Occipital lobe (tissue), 3 donors: ENCODE measurements at places on chromosomes 3 and 15. TPM values are rescaled to one million over a fixed set of nuclear protein-coding genes. Genes with fewer than 3 reads are reported as not detected.

DNA sequence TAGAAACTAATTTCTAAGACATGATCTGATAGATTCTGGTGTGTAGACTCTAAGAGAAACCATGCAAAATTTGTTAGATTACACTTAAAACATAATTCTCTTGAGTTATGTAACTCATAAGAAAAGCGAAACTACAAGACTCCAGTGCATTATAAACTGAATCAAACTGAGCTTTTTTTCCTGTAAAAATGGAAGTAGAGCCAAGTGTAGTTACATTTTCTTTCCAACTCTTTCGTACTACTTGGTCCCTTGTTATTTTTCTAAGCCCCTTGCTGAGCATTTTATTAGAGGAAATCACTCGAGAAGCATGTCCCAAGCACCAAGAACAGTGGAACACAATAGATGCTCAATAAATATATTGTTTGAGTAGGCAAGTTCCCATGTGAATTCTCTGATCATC lies 130.2 kb downstream of the GADL1 start:
- no peak for DNase-seq

DNA sequence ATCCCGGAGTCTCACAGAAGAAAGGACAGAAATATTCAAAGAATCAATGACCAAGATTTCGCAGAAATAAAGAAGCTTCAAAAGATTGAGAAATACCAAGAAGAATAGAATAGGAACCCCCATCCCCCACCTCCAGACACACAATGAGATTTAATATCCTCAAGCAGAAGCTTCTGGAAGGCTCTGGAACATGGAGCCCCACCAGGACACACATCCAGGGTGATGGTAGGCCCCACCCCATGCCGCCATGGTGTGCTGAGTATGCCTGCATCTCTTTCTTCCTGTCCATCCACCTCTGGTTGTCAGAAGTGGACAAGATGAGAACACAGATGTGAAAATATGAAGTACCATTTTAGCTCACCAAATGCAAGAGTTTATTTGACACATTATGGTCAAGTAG lies 19.3 kb downstream of the PRR23E start:
- no peak for DNase-seq

DNA sequence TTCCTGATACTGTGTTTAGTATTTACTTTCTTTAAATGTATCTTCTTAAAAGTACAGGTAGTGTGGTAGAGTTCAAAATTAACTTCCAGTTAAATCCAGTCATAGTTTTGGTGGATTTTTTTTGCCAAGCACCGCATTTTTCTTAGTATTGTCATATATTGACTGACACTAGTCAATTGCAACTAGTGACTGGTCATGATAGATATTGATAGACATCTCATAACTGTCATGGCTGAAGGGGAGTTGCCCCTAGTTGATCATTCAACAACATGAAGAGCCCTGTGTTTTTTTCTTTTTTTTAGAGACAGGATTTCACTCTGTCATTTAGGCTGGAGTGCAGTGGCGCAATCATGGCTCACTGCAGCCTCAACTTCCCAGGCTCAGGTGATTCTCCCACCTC lies 22.1 kb downstream of the RAB8B start:
- no peak for DNase-seq

Gene C15orf39
- total RNA-seq, result 0.31 TPM

Gene GOLGA6B
- not detected for total RNA-seq

GRCh38 chr3:174346141-174346540 lies 513.0 kb upstream of the NAALADL2 start:
- no peak for DNase-seq

- DNase-seq, result no peak
Observed at GRCh38 chr15:82968066-82968465, 15.5 kb upstream of the HOMER2 start.

GRCh38 chr3:56894881-56895431 lies 93.2 kb upstream of the ARHGEF3 start:
- peak; percentile 63 for DNase-seq

Gene C2CD4A
- 0.16 TPM for total RNA-seq

- no peak for DNase-seq
Observed at GRCh38 chr3:23760871-23761373, 44.8 kb upstream of the UBE2E1 start.

Gene ZNF385D
- total RNA-seq, result 14.0 TPM

Gene TMEM108
- 27.1 TPM for total RNA-seq

Gene DAPK2
- 5.0 TPM for total RNA-seq

Gene ATP6V1A
- 218 TPM for total RNA-seq

GRCh38 chr3:11494131-11494916 lies 149.4 kb downstream of the VGLL4 start:
- no peak for DNase-seq

DNA sequence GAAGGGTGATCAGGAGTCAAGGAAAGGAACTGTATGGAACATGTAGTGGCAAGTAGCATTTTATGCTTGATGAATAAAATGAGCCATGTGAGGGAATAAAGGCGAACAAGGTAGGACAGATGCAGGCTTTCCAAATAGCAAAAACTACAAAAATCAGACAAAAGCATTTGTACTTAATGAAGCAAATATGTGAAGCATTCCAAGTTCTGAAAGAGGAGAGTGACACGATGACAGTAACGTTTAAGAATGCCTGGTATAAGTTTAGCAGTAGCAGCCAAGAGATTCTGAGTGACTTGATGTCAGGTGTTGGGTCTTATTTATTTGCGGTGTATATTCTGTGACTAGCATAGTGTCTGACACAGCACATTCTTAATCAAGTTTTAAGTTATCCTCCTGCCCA lies 408.2 kb upstream of the RASGRP1 start:
- no peak for DNase-seq

DNA sequence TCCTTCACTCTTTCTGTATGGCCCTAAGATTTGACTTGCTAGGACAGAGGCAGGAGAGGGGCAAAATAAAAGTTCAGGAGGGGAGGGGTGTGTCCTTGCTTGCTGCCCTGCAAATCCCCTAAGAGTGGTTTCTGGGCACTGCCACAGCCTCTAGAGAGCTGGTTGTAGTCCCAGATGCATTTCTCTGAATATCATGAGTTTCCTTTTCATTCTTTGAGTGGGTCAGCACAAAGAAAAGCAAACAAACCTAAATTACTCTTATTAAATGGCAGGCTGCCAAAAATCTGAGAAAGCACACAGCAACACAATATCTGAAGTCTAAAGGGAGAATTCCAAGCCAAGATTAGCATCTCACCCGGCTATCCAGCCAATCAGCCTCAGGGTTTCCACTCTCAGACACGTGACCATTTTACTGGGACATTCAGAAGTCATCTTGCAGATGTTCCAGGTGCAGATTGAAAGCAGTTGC lies 919.3 kb downstream of the TUSC7 start:
- no peak for DNase-seq

Gene IGSF11
- total RNA-seq, result 11.9 TPM

Gene CHRFAM7A
- total RNA-seq, result 3.9 TPM

Gene FAM81A
- total RNA-seq, result 93.1 TPM

GRCh38 chr15:89964232-89964954 lies 36.7 kb upstream of the ZNF710 start:
- no peak for DNase-seq

GRCh38 chr3:23926736-23927135 lies 9.8 kb downstream of the RPL15 start:
- no peak for DNase-seq

- no peak for DNase-seq
Observed at GRCh38 chr3:150239766-150240165, 168.3 kb upstream of the TSC22D2 start.

Gene ZNF770
- 110 TPM for total RNA-seq

Gene CSPG4
- total RNA-seq, result 5.5 TPM

Gene CTXN2
- 0.16 TPM for total RNA-seq

DNA sequence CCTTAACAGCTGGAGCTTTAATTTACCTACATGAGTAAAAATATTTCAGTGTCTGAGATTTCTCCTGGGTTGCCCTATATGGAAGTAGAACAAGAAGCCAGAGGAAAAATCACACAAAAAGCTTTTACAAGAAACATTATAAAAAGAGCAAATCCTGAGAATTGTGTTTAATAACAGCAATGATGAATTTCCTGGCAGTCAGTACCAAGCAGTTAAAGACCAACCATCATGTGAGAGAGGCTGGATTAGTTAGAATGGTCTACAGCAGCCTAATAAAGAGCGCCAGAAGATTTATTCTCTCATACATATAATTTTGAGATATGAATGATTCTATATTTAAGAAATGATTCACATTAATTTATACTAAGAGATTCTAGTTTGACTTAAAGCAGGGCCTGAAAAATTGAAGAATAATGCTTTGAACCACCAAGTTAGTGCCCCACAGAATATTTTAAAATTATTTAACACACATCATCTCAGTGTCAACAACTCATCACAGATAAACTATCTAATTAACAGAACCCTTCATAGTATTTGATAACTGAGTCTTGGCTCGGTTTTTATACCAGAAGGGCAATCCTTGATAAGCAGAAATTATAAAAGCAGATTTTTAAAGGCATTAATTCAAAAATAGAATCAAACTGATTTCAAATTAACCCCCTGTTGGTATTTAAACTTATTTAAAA lies 59.9 kb upstream of the DPH6 start:
- DNase-seq, result no peak

DNA sequence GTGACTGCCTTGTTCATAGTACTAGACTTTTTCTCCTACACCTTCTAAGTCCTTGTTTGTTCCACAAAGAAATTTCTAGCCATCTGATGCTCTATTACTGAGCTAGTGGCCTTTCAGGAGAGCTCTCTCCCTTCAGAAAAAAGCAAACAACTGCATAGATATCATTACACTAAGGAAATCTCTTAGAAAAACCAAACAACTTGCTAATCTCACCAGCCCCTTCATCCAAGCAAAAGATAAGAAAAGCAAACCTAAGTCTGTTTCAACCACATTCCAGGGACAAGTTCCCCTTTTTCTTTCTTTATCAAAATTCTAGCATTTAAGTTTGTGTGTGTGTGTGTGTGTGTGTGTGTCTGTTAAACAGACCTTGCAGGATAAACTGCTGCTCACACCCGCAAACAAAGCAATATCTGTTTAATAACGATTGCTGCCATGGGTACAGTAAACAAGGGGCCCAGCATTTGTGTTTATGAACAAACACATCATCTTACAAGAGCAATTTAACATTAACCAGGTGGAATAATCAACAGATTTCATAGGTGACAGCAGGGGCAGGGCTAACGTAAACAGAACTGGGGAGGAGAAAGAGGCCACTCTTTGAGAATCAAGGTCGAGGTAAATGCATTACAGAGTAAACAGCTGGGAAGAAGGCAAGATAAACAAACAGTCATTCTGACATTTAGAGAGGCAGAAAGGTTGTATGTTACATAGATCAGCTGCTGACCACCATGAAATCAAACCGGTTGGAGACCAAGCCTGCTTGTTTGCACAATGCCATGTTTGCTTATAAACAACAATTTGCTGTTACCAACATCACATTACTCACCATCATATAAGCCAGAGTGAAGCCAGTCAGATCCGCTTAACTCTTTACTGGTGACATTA lies 375.1 kb downstream of the FOXP1 start:
- DNase-seq, result no peak

- DNase-seq, result no peak
Observed at GRCh38 chr15:63500265-63501250, 3.8 kb upstream of the USP3 start.

- DNase-seq, result no peak
Observed at GRCh38 chr3:18124501-18124900, 300.6 kb downstream of the SATB1 start.

DNA sequence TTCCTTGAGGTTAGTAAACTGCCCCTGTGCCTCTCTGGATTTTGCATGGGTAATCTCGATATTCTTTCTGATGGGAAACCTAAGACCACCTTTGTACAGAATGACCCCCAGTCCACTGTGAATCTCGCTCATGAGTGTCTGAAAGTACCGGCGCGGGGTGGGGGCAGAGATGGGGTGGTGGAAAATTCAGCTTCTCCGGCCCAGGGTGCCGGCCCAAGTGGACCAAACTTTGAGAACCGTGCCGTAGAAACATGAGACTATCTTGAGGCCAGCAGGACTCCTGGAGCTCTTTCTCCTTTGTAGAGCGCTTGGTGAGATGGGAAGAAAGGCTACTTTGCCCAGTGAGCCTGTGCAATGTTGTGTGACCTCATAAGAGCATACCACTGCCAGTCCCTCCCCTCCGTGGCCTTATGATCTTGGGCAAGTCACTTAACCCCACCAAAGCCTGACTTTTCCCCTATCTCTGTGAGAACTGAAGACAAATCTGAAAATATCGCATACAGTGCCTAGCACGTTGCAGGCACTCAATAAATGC lies 40.4 kb upstream of the VEPH1 start:
- no peak for DNase-seq

- DNase-seq, result no peak
Observed at GRCh38 chr15:40389824-40390595, 7.5 kb downstream of the KNSTRN start.

DNA sequence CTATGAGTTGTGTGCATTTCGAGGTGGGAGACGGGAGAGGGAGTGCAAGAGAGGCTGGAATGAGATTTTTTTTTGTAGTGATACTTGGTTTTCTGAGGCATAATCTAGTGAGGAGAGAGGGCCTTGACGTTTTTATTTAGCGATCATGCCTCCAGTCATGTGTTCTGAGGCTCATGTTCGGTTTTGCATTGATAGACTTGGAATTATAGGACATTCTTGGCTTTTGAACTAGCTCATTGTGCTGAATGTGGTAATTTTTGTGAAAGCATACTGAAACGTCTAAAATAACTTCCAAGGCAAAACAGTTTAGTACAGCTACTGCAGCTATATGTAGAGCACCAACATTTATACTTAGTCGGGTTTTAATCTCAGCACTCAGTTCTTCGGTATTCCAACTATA lies 408.1 kb downstream of the CNTN4 start:
- no peak for DNase-seq

DNA sequence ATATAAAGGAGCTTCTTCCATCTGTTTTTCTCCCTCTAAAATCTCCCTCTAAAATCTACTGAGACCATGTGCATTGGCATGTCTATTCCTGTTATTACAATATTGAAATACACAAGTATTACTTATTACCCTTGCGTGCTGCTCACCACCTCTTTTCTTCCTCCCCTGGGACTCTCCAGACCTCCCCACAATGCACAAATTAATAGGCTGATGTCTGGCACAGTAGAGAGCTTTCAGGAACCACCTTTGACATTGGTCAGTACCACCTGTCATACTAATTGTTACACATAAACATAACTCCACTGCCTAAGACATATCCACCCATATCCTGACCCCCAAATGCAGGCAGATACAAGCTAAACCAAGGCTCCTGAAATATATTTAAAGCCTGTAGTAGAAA lies 722.6 kb downstream of the FHIT start:
- DNase-seq, result no peak

DNA sequence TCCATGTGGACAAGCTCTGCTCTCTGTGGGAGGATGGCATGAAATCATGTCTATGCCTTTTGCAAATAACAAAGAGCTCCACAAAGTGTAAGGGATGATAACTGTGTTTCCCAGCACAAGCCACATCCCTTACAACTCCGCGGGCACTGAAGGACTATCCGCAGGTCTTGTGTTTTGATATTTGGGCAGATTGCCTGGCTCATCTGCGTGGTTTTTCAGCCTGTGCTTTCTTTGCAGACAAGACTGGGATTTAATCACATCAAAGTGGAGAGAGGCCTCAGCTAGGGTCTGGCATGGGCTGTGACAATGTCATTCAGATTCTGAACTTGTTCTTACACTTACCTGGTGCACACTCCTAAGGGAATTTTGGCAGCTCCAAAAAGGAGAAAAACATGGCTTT lies 30.2 kb upstream of the CA12 start:
- no peak for DNase-seq

Gene PPP1R2
- 92.3 TPM for total RNA-seq

GRCh38 chr3:181729341-181729869 lies 17.7 kb downstream of the SOX2 start:
- DNase-seq, result no peak

Gene TUSC7
- not detected for total RNA-seq

Gene GLDN
- total RNA-seq, result 2.3 TPM

Gene CLDN16
- total RNA-seq, result under 0.01 TPM

Gene NAA80
- 4.5 TPM for total RNA-seq

Gene DNAJA4
- 30.4 TPM for total RNA-seq

Gene OR5K2
- not detected for total RNA-seq
